LNCaP clone FGC (cell line): ENCODE measurements at places on chromosomes 2 and 18.

DNA sequence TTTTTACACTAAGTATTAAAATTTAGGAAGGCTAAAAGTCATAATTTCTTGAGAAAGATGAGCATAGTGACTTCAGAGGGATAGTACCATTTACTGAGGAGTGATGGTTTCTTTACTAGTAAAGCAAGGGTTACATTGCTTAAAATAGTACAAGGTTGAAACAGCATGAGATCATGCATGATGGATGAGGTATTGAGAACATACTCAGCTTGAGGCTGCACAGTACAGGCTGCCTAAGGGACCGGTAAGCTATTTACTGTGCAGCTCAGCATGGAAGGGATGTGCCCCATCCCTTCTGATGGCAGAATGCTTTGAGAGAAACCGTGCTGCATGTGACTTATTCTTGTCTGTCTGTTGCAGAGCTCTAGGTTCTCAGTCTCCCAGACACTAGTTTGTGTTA lies 122.1 kb downstream of the EML6 start:
- no peak for DNase-seq

DNA sequence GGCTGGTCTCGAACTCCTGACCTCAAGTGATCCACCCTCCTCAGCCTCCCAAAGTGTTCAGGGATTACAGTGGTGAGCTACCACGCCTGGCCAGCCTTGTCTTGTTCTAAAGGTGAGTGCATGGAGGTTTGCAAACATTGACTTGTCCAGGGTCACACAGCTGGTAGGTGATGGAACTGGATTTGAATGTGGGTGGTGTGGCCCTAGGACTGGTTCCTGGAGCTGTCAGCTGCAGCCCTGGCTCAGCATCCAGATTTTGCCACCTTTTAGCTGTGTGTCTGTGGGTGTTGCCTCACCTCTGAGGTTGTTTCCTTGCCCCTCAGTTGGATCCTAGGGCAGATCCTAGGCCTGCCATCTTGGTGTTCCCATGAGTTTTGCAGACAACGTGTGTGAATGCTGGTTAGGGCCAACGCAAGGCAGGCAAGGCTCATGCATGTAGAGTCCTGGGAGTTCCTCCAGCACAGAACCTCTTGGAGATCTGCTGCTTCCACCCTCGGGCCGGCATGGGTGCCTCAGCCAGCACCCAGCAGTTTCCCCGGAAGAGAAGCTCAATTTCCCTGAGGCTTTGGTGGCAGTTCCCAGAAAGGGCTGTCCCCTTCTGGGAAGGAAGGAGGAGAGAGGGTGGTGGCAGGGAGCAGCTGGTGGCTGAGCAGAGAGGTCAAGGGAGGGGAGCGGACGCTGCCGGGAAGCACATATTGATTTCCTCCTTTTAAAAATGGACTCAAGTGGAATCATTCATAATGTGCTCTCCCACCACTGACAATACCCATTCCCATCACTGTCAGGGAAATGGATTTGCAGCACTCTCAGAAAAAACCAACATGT lies 127.6 kb upstream of the HS6ST1 start:
- DNase-seq = no peak

DNA sequence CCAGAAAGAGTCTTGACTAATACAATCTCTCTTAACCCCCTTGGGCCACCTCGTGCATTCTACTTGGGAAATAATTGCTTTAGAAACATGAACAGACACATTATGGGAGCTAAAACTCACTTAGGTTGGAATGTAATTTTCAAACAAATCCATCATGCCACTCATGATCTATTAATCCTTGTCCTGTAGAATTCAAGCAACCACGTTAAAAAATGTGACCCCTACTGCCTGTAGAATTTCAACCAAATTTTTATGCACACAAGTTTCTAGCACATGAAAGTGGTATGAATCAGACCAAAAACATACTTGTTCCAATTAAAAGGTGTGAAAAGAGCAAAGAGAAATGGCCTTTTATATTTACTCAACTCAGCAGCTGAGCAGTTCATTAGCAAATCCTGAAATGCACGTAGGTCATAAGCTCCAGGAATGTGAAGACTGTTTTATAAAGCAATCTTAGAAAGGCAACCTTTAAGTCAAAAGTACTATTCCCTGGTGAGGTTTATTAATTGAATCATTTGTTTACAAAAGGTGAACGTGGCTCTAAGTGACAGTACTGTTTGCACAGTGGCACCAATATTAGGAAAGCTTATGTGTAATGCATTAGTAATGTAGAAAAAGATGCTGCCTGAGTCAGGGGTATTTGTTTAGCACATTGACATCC lies 459.4 kb upstream of the UBE2E3 start:
- peak; percentile 57 for DNase-seq

- DNase-seq = peak; percentile 23
Observed at GRCh38 chr18:23926571-23926970, 88.0 kb upstream of the TTC39C start.

GRCh38 chr2:218831378-218831990 lies at the start of gene PRKAG3:
Gene PRKAG3 (minus strand): TSS chr2:218831803.
- no peak for DNase-seq

DNA sequence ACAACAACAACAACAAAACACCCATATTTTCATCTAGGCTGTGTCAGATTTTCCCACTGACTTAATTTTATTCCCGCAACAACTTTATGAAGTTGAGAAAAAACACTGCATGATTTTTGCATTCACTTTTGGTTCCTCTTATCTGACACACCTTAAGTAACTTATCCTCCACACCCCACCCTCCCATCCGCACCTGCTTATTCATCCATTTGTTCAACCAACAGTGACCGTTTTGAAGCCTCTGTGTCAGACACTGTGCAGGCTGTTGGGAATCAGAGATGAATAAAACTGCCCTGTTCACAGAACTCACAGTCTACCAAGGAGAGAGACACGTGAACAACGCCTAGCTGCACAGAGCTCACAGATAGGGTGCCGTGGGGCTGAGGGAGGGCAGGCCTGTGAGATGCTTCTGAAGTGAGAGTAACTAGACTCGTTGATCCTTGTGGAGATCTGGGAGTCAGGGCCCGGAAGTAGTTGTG lies 7.4 kb downstream of the CNNM4 start:
- no peak for DNase-seq

- DNase-seq = no peak
Observed at GRCh38 chr2:189783451-189783926, 650 bp downstream of the ORMDL1 start.

DNA sequence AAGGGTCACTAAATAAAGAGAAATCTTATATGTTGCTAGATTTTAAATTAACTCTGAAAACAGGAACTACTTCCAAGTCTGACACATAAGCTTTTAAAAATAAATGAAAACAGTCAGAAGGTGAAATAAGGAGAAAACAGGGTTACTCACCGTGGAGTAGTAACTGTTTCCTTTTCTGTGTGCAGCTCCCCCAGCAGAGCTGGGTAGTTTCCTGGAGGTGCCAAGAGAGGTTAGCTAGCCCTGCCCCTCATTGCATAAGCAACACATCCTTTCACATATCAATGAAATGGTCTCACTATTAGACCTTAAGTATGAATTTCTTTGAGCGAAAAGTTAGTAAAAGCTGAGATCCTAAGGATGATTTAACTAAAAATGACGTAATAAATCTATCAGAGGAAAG lies 54.0 kb upstream of the GPR75 start:
- DNase-seq = no peak

GRCh38 chr2:235986361-235986760 lies 181.8 kb downstream of the GBX2 start:
- DNase-seq = no peak

- no peak for DNase-seq
Observed at GRCh38 chr2:212359425-212360067, 179.1 kb downstream of the ERBB4 start.

DNA sequence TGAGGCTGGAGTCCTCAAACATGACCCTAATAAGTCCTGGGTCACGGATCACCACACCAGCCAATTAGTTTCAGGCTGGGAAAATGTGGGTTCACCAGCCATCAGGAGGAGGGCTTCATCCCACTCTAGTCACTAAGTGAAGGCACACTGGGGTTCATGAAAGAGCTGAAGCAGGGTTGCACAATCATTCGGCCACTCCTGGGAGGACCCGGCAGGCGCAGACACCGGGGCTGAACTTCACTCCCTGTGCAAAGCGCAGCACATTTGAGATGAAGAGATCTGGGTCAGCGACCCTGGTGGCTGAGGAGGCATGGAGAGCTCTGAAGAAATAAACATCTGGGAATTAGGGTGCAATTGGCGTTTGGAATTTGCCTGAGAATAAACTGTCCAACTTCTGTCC lies 684.4 kb upstream of the SALL3 start:
- DNase-seq = no peak

GRCh38 chr18:8952174-8952573 lies 150.3 kb upstream of the NDUFV2 start:
- DNase-seq = no peak

- DNase-seq = no peak
Observed at GRCh38 chr2:119011162-119011909, 69.3 kb downstream of the MARCO start.

DNA sequence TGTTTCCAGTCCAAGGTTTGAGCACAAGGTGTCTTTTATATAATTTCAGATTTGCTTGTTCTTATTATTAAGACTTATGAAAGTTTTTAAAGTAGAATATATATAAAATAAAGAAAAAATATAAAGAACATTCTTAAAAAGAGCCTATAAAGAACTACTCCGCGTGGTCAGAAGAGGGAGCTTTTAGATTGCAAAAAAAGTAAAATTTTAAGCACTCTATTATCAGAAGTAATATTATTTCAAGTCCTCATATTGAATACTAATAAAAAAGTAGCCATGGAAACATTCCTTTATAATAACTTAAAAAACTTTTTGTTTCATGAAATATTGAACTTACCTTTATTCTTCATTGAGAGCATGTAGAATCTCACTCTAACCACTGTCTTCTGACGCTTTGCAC lies 51.4 kb downstream of the LINC00305 start:
- no peak for DNase-seq

DNA sequence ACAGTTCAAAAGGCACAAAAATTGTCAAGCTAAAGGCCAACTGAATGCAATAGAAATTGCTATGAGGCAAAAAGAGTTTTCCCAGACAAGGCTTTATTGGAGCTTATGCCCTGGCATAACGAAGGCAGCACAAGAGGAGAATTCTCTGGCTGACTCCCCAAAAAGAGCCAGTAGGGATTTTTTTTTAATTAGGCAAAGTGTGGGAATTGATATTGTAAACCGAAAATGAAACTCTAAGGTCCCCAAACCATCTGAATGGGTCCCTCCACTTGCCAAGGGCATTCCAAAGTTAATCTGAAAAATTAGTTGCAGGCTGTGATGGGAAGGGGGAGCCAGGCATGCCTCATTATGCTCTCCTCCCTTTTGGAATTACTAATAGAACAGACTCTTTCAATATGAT lies 118.9 kb downstream of the SPOPL start:
- DNase-seq = no peak

DNA sequence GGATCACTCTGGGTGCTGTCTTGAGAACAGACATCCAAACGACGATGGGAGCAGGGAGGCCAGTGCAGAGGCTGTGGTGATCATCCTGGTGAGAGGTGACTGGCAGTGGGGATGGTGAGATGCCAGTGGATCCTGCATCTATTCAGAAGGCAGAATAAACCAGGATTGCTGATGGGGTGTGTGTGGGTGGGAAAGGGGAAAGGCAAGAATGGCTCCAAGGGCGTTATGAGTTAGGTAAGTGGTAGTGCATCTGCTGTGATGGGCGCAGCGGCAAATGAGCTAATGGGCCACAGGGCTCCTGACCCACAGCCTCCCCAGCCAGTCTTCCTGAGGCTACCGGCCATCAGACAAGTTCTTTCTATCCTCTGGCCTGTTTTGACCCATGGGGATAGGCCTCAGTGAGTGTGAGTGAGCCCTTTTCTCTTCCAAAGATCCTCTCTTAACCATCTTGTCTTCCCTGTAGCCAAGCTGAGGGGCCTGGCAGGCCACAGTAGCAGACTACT lies 29.6 kb downstream of the SERTAD2 start:
- DNase-seq = no peak

DNA sequence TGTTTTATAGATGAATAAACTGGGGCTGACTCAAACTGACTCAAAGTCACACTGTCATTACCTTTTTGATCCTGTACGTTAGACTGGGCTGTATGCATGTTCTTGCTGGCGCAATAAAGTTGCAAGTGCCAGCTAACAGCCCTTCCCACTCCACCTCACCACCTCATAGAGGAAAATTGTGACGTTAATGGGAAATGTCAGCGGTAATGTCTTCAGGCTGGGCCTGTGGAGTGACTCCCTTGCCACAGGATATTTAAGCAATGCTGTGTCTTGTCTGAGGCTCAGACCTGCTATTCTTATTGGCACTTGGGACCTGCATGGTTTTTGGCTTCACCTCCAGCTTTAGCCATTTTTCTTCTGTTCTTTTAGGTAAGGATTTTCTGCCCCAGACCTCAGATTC lies 25.2 kb upstream of the CASP10 start:
- no peak for DNase-seq

- DNase-seq = no peak
Observed at GRCh38 chr2:117378653-117379052, 435.8 kb upstream of the DDX18 start.

DNA sequence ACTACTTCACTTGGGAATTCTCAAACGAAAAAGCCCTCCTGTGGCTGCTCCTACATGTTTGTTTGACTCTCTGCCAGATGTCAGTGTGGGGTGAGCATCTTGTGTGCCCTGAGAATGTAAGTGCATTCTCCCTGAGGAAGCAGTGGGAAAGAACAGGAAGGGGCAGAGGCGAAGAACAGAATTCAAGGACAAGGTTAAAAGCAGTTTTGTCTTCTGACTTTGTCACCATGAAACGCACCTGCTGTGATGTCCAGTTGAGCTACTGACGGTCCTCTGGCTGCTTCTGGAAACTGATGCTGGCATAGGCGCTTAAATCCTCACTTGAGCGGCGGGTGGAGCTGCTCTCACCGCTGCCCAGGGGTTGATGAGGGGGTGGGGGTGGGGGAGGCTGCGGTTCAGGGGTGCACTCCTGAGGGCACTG lies 4.9 kb downstream of the IRS1 start:
- DNase-seq = no peak

DNA sequence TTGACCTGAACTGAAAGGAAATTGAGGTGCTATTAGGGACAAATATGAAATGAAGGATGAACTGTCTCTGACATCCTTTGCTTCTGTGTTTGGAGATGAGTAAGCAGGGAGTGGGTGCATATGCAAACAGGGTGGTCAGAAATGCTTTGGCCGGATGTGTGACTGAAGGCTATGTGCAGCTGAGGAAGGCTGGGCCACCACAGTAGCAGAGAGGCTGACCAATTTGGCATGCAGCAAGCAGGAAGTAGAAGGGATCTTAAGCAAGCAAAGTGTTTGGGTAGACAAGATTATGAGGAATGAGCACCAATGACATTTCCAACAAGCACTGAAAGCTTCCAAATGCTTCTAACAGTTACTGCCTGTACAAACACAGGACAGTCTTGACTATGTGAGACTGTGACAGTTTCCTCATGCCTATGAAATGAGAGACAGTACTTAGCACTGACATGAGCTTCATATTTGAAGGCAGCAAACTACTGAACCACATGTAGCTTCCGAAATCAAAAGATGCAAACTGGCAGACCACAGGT lies 3.3 kb upstream of the ACTR3 start:
- peak; percentile 89 for DNase-seq

- DNase-seq = no peak
Observed at GRCh38 chr2:65276609-65277008, 49.0 kb downstream of the ACTR2 start.
